ENCODE measurements at places on chromosomes 3 and 15. TPM values are rescaled to one million over a fixed set of nuclear protein-coding genes. Genes with fewer than 3 reads are reported as not detected.

- DNase-seq = no peak
These were observed 262.3 kb upstream of the LYSMD4 start for GRCh38 chr15:99995543-99995942.

The GOLGA6B gene
- not detected for total RNA-seq

DNA sequence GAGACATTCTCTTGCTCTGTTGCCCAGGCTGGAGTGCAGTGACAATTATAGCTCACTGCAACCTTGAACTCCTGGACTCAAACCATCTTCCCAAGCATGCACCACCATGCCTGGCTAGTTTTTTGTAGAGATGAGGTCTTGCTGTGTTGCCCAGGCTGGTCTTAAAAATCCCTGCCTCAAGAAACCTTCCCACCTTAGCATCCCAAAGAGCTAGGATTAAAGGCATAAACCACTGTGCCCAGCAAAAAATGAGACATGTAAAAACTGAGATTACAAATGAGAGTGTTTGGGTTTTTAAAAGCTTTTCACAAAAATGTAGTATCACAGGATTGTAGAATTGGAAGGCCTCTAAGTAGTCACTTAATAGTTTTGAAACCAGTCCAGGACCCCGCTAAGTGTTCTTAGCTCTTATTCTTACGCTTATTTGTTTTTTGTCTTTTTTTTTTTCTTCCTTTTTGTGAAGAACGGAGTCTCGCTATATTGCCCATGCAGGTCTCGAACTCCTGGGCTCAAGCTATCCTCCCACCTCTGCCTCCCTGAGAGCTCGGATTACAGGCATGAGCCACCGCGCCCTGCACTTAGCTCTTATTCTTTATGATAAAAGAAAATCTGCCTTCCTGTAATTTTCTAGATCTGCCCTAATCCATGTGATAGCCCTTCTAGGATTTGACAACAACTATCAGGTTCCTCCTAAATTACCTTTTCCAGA lies 31.5 kb downstream of the KLHL18 start:
- no peak for DNase-seq

GRCh38 chr3:56122911-56123310 lies 345.4 kb downstream of the ERC2 start:
- no peak for DNase-seq

- DNase-seq = no peak
These were observed 65.5 kb upstream of the FBN1 start for GRCh38 chr15:48710952-48711495.

GRCh38 chr15:29039466-29040369 lies 153.9 kb downstream of the APBA2 start:
- DNase-seq = no peak

The ACKR2 gene
- 6.2 TPM for total RNA-seq

The TGFBR2 gene
- 34.4 TPM for total RNA-seq

Data from kidney epithelial cell (primary cell).